NCI-H2171 treated with DMSO at 0.1 percent for 48 hours (cell line): ENCODE measurements at places on chromosomes 3 and 15.

- DNase-seq: no peak
These were observed 278.0 kb downstream of the UBE2E2 start for GRCh38 chr3:23481011-23481615.

DNA sequence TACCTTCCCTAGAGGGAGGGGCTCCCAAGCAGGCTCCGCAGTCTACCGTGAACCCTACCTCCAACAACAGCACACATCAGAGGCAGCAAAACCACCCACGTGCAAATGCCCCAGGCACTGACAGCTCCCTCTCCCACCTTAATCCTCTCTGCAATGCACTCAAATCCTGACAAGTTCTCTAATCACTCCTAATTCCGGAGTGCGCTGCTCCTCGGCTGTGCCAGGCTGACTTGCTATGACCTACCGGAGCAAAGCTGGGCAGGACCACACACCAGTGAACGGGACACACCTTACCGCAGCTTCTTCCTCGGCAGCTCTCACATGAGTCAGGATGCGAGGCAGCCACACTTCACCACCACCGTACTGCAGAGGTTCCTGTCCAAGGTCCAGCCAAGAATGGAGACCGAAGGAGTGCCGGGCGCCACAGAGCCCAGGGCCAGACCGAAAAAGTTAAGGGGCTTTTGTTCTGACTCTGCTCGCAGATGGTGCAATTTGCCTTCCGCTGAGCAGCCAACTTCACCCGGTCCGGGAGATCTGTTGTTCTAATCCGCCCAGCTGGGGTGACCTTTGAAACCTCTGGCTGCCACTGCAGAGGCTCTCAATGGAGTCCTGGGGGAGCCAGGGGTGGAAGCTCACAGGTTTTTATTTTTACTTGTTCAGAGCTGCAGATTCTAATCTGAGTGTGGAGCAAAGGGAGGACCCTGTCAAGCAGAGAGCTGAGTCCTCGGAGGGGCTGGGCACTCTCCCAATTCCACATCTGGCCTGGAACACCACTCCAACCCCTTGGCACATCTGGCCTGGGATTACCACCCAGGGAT lies 84.4 kb downstream of the MYLK start:
- DNase-seq: no peak

DNA sequence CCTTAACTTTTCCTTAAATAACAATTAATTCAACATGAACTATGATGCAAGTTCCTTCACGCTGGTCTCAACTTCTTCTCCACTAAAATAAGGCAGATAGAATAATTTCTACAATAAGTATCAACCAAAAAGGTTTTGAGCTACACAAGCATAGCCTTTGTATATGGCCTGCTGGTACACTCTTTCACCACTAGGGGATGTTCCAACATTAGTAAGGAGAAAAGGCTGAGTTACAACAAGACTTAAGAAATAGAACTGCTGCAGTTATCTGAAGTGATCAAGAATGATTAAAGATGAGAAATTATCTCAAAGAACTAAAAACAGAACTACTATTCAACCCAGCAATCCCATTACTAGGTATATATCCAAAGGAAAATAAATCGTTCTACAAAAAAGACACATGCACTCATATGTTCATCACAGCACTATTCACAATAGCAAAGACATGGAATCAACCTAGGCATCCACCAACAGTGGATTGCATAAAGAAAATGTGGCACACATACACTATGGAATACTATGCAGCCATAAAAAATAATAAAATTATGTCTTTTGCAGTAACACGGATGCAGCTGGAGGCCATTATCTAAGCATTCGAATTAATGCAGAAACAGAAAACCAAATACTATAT lies 14.4 kb downstream of the ATP13A3 start:
- peak; percentile 69 for DNase-seq

DNA sequence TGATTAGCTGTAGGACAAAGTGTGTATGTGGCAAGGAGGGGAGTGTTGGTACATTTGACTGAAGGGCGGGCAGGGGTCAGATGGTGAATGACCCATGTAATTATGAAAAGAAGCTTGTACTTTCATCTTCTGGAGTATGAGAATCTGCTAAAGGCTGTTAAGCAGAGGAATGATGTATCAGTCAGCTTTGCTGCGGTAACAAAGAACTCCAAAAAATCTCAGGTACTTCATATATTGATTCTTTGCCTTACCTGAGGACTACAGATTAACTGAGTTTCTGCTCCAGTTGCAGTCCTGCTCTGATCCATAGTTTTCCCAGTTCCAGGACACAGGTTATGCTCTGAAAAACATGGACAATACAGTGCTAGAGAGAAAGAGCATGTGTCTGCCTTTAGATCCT lies 115.1 kb downstream of the NEK11 start:
- no peak for DNase-seq

GRCh38 chr3:67524046-67524445 lies 130.4 kb downstream of the SUCLG2 start:
- no peak for DNase-seq

- DNase-seq: no peak
These were observed 73.3 kb downstream of the FNDC3B start for GRCh38 chr3:172112734-172113120.

DNA sequence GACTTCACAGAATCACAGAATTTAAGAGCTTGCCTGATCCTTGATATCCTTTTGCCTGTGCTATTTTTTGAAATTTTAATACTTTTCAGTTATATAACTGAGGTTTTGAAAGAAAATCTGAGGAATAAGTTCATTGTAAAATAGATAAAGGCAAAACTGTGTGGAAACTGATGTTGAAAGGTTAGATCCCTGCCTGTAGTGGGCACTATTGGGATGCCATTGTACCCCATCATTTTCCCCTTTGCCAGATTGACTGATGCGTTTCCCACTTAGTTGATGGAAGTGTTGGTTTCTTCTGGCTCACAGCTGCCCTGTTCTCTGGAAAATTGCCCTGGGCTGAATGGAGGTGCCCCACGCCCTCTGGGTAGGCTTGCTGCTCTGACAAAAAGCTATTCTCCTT lies 387.9 kb downstream of the RBMS3 start:
- no peak for DNase-seq

DNA sequence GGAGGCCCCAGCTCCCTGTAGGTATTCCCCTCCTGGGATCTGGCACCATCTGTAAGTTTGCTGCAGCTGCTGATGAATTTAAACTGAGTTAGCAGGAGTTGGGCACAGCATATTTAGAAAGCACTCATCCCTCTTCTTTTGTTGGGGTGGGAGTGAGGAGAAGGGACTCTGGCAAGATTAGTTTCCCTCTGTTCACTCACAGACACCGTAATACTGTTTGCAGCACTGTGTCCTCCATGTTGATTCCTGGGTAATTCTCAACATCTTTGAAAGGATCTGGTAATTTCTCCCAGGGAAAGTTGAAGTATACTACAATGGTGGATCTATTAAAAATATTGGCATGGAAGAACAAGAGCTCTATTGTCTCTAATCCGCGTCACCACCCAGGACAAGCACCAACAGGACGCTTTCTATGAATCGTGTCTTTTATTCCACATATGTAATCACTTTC lies 173.3 kb downstream of the RBMS3 start:
- DNase-seq: peak; percentile 62

DNA sequence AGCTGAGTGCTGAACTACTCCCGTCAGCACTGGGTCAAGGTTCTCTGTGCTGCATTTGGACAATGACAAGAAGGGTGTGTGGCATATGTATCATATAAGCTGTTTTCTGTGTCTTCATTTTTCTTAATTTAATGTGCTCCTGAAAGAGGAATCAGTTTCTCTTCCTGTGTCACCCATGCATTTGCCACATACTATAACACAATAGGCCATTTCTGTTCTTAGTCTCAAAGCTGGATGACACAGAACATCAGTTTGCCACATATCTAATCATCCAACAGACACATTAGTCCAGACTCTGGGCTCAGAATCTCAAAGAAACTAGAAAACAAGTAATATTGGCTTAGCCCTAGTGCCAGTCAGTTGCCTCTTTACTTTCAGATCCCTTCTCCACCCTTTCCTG lies 34.1 kb downstream of the CEP19 start:
- DNase-seq: no peak

GRCh38 chr3:119679874-119680273 lies 2.7 kb upstream of the COX17 start:
- no peak for DNase-seq

DNA sequence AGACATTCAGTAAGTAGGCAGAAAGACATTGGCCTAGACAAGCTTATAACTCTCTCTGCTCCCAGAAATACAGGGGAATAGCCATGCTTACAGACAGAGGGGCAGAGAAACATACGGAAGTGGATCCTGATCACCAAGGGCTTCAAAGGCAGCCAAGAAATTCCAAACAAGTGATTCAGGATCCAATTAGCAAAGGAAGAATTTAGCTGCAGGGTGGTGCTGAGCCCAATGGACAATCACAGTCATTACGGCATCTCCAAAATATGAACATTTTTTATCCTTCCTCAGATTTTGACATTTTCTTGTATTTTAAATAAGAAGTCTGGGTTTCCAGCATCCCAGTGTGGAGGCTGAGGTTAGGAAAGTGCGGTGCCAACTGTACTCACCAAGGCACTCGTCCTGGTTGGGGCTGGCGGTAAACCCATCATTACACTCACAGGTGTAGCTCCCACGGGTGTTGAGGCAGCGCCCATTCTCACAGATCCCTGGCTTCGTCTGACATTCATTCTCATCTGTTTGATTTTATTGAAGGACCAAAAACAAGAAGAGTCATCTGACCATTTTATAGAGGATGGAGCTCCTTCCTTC lies 96.8 kb downstream of the DUT start:
- DNase-seq: no peak

DNA sequence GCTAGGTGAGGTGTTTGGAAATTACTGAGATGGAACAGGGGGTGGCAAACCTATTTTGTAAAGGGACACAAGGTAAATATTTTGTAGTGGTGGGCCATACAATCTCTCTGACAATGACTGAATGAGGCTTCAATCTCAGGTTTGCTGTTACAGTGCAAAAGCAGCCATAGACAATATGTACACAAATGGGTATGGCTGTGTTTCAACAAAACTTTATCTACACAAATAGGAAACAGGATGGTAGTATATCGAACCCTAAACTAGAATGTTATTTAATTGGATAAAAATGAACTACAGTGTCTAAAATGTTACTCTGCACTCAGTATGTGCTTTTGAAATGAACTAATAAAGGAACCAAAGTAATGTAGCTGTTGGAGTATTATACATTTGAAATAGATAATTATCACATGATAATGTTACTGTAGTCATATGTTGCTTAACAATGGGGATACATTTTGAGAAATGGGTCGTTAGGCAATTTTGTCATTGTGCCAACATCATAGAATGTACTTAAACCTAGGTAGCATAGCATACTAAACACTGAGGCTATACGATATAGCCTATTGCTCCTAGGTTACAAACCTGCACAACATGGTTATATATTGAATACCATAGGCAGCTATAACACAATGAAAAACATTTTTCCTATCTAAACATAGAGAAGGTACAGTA lies 495.2 kb upstream of the TBL1XR1 start:
- DNase-seq: no peak

GRCh38 chr15:90869601-90870353 lies 1.4 kb downstream of the FURIN start:
- peak; percentile 49 for DNase-seq

DNA sequence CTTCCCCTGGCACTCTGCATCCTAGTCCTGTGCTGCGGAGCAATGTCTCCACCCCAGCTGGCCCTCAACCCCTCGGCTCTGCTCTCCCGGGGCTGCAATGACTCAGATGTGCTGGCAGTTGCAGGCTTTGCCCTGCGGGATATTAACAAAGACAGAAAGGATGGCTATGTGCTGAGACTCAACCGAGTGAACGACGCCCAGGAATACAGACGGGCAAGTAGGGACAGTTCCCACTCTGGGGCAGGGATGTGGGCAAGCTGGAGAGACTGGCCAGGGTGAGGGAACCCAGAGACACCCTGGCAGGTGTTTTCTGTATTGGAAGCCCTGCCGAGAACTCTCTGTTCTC lies 247 bp downstream of the FETUB start:
- DNase-seq: no peak

DNA sequence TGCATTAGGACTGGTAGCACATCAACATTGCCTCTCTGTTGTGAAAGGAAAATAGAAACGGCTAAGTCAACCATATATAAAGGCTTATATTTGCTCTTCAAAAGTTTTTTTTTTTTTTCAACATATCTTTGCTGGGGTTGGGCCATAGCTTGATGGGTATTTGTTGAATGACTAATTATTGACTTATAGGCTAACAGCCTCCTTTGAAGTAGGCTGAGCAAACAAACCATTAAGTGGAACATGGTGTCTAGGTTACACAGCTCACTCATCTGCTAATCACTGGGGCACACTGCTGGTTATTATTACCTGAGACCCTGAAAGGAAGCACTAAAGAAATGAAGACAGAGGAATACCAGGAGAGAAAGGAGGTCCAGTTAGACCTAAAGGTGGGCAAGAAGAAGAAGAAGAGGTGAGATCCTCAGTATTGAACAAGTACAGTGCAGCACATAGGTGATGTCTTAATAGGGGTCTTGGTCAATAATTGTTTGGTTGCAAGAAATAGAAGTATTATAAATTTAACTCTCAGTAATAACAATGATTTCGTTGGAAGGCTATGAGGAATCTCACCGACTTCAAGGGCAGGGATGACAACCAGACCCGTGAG lies 139.4 kb downstream of the RPLP1 start:
- peak; percentile 18 for DNase-seq

GRCh38 chr3:174822320-174822719 lies 36.8 kb upstream of the NAALADL2 start:
- no peak for DNase-seq

GRCh38 chr3:120435621-120436020 lies 15.2 kb downstream of the FSTL1 start:
- no peak for DNase-seq

DNA sequence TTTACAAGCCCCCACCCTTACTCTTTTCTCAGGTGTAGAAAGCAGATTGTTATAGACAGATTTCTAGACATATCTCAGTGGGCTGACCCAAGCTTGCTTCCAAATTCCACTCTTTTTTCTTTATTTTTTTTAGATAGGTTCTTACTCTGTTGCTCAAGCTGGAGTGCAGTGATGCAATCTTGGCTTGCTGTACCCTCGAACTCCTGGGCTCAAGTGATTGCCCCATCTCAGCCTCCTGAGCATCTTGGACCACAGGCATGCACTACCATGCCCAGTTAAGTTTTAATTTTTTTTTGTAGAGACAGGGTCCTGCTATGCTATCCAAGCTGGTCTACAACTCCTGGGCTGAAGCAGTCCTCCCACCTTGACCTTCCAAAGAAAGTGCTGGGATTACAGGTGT lies 53.5 kb upstream of the ADAMTS9 start:
- no peak for DNase-seq

GRCh38 chr3:185328324-185329004 lies 34.5 kb upstream of the MAP3K13 start:
- no peak for DNase-seq

- peak; percentile 38 for DNase-seq
These were observed 122.0 kb downstream of the SEMA6D start for GRCh38 chr15:47839233-47839825.

GRCh38 chr3:55330355-55330754 lies 156.8 kb downstream of the WNT5A start:
- DNase-seq: no peak
